ENCODE measurements at places on chromosomes 1 and 21. TPM values are rescaled to one million over a fixed set of nuclear protein-coding genes. Genes with fewer than 3 reads are reported as not detected.

Gene FHL3
- 23.9 TPM for total RNA-seq

Gene PROX1
- total RNA-seq: 3.0 TPM

Gene TPTE
- total RNA-seq: 3.1 TPM

Gene ZNF683
- total RNA-seq: not detected

Gene OR2T3
- not detected for total RNA-seq

Gene CCNL2
- total RNA-seq: 62.8 TPM

Gene RIMS3
- total RNA-seq: 0.84 TPM

Gene SRP9
- total RNA-seq: 555 TPM

Gene PPIAL4G
- not detected for total RNA-seq

GRCh38 chr1:205791568-205792180, 16.4 kb upstream of the RAB29 start:
- DNase-seq: peak; percentile 40

DNA sequence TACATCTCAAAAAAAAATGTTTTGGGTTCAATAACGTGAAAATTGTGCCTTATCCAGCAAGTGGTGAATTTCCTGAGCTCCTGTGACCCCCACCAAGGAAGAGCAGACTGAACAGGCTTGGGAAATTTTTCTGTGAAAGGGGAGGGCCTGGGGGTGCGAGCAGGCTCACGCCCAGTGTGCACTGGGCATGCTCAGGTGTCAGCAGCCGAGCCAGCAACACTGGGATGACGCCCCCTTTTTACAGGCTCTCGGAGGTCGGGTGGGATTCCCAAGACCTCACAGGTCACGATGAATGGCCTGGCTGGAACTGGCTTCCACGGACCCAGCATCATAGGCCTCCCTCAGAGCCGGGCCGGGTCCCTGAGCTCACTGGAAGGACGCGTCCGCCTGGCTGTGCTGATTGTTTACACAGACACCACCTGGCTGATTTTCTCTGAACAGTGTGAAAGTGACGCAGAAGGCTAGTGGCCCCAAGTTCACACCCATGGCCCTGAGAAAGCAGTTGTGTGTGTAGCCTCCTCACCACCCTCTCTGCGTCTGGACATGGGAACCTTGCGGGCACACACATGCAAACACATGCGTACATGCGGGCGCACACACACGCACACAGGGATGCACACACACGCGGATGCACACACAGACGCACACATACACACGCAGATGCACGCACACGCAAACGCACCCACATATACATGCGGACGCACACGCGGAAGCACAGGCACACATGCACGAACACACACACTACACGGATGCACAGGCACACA, 9.2 kb downstream of the CSTB start:
- no peak for DNase-seq

- DNase-seq: no peak
Measured at GRCh38 chr1:57468641-57469523, 45.0 kb upstream of the DAB1 start.

DNA sequence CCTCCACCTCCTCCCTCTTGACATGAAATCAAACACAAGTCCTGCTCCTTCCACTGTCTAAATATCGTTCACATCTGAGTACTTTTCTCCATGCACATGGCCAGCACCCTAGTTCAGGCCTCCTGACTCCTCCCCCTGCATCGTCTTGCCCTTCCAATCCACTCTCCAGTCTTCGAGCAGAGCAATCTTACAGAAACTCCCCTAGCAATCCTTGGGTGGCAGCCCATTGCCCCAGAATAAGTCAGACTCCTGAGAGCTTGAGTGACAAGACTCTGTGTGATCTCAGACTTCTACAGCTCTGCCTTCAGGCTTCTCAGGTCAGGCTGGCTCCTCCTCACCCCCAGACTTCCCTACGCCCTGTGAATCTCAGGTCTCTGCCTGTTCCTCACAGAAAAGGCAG, 5.5 kb downstream of the SH2D2A start:
- DNase-seq: no peak

DNA sequence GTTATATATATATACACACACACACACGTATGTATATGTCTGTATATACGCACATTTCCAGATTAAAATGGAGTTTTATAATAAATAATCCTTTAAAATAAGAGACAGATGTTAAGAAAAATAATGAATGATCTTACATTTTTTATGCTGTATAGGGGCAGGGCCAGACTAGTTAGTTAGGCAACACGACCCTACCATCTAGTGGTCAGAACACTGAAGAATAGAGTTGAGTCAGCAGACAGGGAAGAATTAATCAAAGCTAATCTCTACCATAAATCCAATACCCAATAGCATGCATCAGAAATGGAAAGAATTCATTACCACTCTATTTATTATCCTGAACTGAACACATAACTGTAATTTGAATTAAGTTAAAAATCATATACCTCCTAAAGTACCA, 156.7 kb downstream of the BRINP3 start:
- DNase-seq: no peak

DNA sequence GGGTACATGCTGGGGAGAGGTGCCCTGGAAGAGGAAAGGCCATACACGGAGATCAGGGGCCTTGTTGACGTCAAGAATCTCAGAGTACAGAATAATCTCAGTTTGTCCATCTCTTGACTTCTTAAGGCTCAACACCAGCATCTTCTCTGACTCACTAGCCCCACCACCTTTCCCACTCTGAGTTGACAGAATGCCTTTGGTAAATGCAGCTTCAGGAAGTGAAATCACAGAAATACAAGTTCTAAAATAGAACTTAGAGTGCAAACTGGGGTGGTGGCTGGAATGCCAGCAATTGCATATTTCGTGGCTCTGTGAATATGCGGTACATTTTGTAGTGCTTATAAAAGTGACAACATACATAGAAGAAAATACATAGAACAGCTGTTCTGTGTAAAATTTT, 1.6 kb downstream of the COG2 start:
- no peak for DNase-seq

DNA sequence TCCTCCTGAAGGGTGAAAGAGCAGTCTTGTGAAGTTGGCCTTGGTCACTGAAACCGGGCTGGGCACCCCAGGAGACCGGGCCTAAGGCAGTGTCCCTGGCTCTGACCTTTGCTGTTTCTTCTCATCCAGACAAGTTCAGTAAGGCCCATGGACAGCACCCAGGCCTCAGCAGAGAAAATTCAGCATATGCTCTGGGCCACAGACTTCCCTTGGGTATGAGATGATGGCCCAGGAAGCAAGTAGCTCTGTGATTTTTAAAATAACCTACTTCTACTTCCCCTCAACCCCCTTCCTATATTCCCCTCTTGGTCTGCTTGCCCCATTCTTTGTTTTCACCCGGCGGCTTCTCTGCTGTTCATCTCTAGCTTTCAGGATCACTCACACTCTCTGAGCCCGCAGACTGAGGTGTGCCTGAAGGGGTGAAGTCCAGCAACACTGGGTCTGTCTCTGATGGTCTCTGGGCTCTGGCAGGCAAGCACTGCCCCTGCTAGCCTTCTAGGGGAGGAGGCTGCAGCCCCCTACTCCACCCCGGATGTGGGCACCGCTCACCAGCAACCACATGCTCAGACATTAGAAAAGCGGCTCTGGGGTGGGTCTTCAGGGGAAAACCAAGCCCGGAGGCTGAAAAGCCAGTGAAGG, 2.9 kb upstream of the GPR25 start:
- peak; percentile 35 for DNase-seq

DNA sequence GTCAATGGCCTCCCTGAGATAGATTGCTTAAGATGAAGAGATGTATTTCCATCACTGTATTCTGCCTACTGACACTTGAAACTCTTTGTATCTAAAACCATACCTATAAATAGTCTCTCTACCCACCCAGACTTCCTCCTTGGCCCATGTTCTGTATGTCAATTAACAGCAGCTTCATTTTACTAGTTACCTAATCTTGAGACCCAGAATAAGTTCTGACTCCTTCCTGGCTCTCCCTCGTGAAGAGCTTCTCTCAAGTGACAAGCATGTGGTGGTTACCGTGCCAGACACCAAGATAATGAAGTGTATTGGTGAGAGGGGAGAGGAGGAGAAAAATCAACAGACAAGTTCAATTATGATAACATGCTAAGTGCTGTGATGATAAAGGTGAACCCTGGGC, 128.8 kb upstream of the RAVER2 start:
- no peak for DNase-seq

DNA sequence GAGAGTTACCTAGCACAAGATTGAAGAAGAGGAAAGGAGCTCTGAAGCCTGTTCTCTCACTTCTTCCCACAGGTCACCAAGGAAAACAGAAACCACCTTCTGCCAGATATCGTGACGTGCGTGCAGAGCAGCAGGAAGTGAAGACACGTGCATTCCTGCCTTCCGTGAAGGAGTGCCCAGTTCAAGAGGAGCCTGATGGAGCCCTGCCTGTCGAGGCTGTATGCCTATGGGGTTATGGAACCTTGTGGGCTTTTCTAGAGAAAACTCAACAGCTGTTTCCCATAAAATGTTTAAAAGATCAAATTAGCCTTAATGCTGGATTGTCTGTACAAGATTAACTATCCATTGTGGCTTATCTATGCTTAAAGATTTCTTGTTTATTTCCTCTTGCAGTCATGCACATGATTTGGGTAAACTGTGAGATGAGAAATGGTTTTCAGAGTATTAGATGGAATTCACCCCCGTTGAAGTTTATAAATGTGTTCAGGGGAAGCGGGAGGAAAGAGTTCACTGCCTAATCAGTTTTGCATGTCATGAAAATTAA, 27.8 kb downstream of the NTPCR start:
- peak; percentile 34 for DNase-seq

GRCh38 chr1:56417646-56418045, 161.7 kb downstream of the PLPP3 start:
- no peak for DNase-seq

- no peak for DNase-seq
Measured at GRCh38 chr1:84971957-84972356, 25.0 kb downstream of the MCOLN2 start.

- no peak for DNase-seq
Measured at GRCh38 chr21:29639366-29640079, 300.3 kb downstream of the GRIK1 start.

- no peak for DNase-seq
Measured at GRCh38 chr1:194919146-194919545, 1689.1 kb downstream of the KCNT2 start.

DNA sequence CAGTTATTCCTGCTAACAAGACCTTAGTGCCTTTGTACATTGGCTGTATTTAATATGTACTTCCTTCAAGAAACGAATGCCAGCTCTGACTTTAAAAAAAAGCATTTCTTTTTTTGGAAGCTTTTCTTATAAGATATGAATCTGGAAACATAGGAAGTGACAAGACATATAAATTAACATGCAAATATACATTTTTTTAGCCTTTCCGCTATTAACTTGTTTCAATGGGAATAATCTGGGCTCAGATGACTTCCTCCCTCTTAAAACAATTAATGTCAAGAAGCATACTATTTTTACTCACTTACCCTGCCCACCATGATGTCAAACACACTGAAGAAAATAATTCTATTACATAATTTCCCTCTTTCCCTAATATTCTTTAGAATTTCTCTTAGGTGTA, 1.4 kb downstream of the DENND1B start:
- no peak for DNase-seq

DNA sequence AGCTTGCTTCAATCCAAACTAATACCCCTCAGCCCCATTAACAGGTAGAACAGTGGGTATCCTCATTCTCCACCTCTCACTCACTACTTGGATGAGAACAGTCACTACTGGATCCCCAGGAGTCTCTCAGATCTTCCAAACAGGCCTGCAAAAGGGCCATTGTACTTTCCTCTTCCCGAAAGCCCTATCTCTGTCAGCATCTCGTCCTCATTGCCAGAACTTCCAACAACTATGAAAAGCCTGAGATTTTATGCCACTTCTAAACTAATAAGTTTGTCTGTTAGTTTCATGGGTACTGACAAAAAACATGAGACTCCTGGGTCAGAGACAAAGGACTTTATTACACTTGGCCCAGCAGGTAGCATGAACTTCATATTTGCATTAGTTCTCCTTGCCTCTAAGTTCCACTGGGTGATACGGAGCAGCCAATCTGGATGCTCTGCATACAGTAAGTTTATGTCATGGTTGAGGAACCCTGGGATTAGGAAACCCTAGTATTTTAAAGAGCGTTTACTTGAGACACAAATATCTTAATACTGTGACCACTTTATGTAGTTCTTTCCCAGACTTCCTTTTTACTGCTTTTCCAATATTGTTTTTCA, 38.1 kb downstream of the VANGL2 start:
- DNase-seq: no peak

DNA sequence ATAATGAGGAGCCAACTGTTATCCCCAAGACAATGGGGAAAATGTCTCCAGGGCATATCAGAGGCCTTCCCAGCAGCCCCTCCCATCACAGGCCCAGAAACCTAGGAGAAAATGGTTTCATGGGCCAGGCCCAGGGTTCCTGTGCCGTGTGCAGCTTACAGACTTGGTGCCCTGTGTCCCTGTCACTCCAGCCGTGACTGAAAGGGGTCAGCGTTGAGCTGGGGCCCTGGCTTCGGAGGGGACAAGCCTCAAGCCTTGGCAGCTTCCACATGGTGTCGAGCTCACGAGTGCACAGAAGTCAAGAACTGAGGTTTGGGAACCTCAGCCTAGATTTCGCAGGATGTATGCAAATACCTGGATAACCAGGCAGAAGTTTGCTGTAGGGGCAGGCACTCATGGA, 18.1 kb downstream of the SIPA1L2 start:
- no peak for DNase-seq

GRCh38 chr21:38538353-38538752, 40.1 kb upstream of the ERG start:
- no peak for DNase-seq

DNA sequence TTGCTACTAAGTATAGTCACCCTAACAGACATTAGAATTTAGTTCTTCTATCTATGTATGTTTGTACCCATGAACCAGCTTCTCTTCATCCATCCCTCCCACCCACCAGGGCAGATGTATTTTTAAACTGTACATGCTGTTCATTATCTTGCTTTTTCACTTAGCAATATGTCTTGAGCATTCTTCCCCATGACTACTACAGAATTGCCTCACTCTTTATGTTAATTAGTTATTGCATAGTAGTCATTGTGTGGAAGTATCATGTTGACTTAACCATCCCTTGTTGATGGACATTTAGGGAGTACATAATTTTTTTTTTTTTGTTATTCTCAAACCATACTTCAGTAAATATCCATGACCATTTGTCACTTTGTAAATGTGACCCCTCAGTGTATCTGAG, 9.9 kb downstream of the HUNK start:
- DNase-seq: no peak

- DNase-seq: no peak
Measured at GRCh38 chr1:244173240-244173639, 122.2 kb downstream of the ZBTB18 start.

DNA sequence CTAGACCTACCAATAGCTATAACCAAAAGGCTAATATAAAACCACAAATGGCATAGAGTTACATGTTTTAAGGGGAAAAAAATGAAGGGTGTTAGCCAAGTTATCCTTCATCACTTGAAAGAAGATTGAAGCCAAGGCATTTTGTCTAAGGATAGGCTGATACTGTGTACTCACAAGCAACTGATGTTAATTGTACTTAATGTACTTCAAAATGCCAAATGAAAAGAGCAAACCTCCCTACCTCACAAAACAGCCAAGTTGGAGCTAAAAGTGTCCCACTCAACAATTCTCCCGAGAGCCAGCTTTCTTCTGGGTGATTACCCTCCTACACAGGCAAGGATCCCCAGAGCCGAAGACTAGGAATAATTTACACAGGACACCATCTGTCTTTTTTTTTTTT, 4.4 kb upstream of the IGSF3 start:
- no peak for DNase-seq

- DNase-seq: no peak
Measured at GRCh38 chr1:151277249-151277648, 4.8 kb upstream of the ZNF687 start.

Measured in RPMI7951 (cell line).